ENCODE measurements at places on chromosomes 7 and 10.

DNA sequence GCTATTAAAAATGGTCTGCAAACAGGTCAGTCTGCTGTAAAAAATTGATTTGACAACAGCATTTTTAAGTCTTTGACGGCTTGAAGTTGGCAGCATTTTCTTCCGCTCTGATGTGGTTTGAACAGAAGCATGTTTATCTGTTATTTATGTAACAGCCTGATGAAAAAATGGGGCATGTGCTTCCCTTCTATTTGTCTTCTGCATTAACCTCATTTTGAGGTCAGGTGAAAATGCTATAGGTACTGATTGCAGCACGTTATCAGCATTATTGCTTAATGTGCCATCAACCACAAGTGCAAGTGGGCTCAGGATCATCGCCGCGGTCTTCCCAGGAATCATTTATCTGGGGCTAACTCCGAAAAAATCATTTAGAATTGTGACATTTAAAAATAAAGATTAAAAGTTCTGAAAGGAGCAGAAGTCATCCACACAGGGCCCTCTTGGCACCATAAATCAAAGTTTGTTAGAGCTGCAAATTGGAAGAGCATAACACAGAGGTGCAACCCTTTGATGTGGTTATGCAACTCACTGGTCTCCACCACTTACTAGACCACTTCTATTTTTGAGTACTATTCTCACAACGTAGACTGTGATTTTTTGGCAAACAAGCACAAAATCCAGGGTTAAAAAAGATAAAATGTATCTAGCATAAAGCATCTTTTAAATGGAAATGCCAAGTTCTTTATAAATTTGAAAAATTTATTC lies 307.7 kb downstream of the MDFIC start:
- DNase-seq: no peak

DNA sequence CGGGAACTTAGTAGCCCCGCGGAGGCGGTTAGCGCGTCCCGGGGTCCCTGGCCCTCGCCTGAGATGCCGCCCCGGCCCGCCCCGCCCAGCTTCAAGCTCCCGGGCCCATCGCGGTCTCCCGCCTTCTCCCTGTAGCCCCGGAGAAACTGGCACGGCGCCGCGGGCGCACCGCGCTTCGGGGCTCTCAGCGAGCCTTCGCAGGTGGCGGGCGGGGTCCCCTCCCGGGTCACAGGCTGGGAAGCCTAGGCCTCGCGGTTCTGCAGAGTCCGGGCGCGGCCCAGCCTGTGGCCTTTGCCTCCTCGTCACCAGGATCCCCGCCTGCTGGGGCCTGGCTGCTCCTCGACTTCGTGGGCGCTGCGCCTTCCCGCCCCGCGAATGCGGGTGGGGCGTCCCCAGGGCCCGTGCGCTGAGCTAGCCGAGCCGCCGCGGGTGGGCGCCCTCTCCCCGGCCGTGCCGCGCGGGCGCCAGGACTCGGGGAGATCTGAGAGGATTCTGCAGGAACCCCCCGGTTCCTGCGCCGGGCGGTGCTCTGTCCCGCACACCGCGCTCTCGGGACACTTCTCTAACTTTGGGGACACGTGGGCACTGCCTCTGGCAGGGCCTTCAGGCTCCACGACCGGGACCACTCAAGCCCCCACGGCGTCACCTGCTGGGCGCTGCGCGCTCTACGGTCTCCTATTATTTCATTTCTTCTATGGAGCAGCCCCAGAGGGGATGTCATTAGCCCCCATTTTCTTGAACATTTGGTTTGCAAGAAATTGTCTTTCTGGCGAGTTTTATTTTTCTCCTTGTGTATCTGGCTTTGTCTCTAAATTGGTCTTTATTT lies 682 bp upstream of the RGS10 start:
- peak; percentile 32 for DNase-seq

DNA sequence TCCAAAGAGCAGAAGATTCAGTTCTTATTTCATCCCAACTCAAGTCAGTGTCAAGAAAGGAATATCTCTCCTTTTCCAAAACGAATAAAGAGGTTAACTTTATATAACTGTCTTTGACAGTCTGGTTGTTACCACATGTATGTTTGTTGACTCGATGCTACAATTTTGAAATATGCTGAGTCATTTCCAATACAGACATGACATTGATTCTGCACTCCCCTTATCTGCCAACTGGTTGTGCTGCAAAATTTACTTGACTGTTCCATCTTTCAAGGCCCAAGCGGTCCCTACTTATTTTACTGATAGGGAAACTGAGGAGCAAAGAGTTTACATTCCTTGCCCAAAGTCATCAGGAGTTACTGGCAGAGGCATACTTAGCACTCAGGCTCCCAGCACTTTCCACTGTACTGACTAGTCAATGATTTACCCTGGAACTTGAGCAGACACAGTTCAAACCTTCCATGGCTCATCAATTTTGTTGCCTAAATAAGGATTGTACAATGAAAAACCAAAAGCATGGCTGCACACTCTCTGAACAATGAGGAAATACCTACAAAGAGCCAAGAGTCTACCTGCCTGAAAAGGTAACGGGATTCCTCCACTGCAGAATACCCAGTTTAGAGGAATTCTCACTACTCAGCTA lies 52.8 kb downstream of the ABLIM1 start:
- DNase-seq: no peak

- no peak for DNase-seq
These were observed 5.0 kb downstream of the NRF1 start for GRCh38 chr7:129616530-129616929.

DNA sequence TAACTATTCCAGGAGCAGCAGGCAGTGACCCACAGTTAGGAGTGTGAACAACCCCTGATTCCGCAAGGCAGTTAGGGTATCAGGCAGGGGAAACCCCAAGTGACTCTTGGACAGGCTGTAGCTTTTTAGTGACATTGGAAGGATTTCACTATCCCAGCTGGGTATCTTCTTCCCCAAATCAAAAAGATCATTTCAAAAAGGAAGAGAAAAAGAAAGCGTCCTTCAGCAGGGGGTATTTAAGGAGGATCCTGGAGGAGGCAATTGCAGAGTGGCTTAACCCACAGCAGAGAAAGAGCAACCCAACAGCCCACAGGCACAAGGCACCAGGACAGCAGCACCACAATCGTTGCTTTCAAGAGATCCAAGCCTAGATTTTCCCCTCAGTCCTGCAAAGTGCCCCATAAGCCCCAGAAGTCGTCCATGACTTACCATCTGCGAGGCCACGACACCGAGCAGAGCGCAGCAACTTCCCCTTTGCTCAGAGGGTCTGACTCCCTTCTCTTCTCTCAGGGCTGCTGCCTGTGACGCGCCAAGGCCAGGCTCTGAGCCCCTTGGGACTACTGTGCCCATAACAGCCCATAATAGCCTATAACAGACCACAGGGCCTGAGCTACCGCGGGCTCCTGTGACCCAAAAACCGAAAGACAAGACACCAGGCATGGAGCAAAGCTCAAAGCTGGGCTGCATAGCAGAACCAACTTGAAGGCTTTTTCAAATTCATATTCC lies 19.8 kb downstream of the PIK3AP1 start:
- no peak for DNase-seq

DNA sequence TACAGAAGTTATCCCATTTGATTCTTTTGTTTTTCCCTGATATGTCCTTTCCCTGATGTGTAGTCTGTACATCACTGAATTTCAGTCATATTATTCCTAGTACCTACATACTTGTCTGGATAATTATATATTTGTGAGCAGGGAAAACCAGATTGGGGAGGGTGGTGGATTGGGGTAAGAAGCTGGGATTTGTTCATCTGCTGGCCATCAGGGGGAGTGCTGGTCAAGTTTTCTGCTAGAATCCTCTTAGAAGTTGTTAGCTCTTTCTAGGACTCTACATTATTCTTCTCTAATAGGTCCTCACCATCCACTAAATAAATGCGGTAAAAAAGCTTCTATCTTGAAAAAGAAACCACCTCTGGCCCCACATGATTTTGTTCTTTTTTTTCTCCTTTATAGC lies 232.7 kb upstream of the TAC1 start:
- no peak for DNase-seq

- DNase-seq: no peak
These were observed 46.3 kb downstream of the PLEKHA8 start for GRCh38 chr7:30074422-30075030.

GRCh38 chr10:123024540-123024939 lies 15.7 kb downstream of the ACADSB start:
- DNase-seq: no peak

DNA sequence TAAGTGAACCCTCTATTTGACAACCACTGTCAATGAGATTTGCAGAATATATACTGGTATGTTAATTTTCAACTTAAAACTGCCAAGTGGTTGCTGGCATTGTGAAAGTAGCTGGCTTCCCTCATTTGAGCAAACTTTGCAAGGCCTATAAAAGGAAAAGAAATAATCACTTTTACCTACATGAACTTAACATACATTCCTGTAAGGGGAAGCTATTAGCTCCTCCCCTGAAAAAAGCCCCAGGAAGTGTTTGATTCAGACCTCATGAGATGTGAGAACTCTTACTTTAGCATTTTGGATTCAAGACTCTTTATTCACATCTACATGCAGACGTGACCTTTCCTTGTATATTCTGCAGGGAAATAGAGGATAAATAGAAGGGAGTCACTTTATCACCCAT lies 175.6 kb downstream of the OTUD1 start:
- no peak for DNase-seq

- no peak for DNase-seq
These were observed 69.0 kb upstream of the NPVF start for GRCh38 chr7:25297278-25297677.

GRCh38 chr10:124953421-124953820 lies 11.5 kb downstream of the ZRANB1 start:
- no peak for DNase-seq

GRCh38 chr7:1668396-1669063 lies 1.5 kb upstream of the ELFN1 start:
- DNase-seq: no peak

DNA sequence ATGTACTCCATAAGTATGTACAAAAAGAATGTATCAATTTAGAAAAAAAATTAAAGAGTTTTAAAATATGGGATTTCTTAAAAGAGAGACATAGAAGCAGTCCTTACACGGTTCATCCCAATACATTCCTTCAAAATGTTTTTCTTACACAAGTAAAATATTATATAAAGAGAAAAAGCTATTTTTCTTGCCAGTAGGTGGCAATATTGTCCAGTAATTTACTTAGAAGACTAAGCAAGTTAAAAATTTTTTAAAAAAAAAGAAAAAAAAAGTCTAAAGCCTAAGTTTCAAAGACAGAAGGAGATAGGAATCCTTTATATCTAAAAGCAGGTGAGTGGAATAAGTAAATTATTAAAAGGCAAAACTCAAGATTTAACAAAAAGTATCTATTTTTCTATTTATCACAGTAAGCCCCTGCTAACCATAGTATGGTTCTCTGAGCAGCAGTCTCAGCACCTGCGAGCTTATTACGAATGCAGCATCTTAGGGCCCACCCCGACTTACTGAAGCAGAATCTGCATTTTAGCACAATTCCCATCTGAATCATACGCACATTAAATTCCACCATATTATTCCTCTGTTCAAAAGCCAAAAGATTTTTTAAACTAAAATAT lies 240.6 kb downstream of the DGKI start:
- DNase-seq: no peak

DNA sequence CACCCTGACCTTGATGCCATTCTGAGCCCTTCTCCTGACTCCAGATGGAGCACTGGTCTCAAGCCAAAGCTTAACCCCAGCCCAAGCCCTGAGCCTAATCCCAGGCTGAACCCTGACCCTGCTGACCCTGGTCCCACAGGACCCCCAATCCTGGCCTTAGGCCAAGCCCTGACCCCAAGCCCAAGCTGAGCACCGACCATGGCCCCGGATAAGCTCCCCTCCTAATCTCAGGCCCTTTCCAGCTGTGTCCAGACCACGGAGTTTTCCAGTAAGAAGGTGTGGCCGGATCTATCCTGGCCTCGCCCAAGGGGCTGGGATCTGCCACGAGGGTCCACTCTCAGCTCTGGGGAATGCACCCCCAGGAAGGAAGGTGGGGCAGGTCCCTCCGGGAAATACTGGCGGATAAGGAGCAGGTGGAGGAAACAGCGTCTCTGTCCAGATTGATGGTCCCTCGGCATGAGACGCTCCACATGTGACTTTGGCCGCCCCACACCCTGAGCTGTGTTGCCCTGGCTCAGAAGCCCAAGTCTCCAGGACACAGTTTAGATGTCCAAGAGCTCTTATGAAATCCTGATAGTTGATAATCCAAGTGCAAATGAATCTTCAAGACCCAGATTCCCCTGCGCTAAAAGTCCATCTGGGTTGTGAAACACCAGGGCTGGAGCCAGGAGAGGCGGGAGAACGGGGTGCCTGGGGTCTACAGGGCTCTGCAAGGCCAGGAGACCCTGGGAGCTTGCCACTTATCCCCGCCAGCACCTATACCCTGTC lies 10.4 kb downstream of the ELN start:
- no peak for DNase-seq

DNA sequence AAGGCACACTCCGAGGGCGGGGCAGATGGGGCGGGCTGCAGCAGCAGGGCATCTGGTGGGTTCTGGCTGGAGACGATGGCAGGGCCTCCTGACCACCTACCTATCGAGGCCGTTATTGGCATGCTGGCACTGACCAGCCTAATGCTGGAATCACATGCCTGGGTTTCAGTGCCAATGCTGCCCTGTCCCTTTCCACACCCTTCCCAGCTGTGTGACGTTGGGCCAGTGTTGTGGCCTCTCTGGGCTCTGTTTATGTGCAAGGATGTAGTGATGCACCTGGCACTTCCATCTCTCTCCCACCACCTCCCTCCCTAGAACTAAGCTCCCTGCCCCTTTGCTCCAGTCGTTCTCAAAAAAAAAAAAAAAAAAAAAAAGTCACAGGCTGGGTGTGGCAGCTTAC lies 132.9 kb downstream of the ZMIZ1 start:
- DNase-seq: no peak

- no peak for DNase-seq
These were observed 180.0 kb downstream of the TNS3 start for GRCh38 chr7:47401611-47402570.

DNA sequence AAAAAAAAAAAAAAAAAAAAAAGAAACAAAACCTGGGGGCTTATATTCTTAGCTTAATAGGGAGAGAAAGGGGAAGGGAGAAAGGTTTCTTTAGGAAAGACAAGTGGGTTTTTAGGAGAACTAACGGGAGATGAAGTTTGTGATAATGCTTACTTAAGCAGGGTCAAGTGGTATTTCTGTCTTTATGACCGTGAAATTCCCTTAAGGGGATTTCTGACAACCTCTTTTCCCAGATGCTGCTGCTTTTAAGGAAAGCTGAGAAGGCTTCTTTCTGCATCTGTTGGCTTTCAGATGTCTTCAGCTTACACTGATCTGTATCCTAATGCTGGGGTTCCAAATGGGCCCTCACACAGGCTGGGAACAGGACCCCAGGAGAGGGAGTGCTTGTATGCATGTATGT lies 42.6 kb downstream of the ADAMTS14 start:
- no peak for DNase-seq

- DNase-seq: no peak
These were observed 105.6 kb downstream of the RNLS start for GRCh38 chr10:88477343-88478085.

- no peak for DNase-seq
These were observed 19.1 kb upstream of the ARMS2 start for GRCh38 chr10:122435212-122435827.

DNA sequence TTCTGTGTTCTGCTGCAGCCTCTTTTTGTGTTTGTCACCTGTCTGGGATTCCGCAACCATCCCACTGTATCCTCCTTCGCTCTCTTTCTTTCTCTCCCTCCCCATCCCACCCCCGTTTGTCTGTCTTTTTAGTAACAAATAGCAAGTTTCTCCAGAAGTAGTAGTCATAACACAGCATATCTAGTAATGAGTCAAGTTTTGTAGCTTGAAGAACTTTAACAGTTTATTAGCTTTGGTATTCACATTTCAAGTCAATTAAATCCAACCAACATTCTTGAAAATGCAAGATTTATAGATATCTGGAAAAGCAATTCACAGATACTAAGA lies 154.1 kb upstream of the MTPN start:
- no peak for DNase-seq

GRCh38 chr10:19003341-19003740 lies 45.3 kb upstream of the MALRD1 start:
- no peak for DNase-seq

Measured in stimulated activated CD8-positive, alpha-beta memory T cell treated with anti-CD3 and anti-CD28 coated beads, Interleukin-15, amount 100 ng/mL, for 1 hour (primary cell).